ENCODE measurements at places on chromosomes 3 and 15.

DNA sequence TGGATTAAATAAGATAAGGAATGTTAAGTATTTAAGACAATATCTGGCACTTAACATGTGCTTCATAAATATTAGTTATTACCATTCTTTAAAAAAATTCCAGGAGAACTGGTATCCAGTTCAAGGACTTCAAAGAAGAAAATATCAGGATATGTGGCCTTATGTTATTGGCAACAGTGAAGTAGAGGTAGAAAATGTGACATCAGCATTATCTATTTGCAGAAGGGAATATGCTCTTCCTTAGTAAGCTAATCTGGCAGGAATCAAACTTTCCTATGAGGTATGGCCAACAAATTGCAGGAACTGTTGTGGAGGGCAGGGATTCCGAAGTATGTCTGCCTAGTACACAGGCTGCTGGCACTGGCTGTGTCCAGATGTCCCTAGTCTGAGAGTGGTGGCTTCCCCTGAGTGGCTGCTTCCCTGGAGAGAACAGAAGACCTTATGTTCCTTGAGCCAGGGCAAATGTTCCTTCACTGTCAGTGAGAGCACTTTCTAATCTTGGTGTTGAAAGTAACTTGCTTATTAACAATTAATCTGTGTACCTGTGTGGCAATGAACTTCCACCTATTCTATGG, 351.7 kb upstream of the THRB start:
- no peak for DNase-seq

DNA sequence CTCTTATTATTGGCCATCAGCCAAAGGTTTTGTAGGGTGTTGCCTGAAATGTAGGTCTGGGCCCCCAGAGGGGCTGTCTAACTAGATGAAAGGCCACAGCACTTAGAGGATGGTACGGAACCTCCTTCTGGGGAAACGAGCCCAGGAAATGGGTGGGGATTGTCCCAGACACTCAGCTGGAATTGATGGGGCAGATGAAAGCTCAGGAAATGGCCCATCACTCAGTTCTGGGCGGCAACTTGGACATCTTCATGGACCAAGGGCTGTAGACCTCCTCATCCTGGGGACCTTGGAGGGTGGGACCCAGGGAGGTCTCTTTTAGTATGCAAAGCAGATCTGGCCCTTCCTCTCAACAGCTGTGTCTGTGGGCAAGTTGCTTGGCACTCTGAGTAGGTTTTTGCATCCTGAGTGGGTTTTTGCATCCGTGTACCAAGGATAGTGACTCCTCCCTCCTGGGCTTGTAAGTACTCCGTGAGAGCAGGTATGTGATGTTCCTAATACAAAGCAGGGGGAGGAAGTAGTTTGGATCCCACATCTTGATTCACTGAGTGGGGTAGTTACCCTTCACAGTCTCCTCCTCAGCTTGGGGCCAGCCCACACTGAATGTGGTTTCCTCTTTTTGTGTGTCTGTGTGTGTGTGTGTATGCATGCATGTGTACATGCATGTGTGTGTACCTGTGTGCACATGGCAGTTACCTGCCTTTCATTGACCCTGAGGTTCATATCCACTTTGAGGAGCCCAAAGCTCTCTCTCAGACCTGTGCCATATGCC, 292.0 kb downstream of the RPLP1 start:
- DNase-seq: no peak

GRCh38 chr3:15601399-15602145, at the start of the genes BTD and HACL1:
TSS of gene BTD (plus strand) at chr3:15601745. CDS start at chr3:15635440, 33,695 bp downstream.
TSS of gene HACL1 (minus strand) at chr3:15601569. CDS start at chr3:15601463, 106 bp downstream.
- peak; percentile 100 for DNase-seq

GRCh38 chr3:58003093-58003492, 5.1 kb upstream of the FLNB start:
- DNase-seq: no peak

DNA sequence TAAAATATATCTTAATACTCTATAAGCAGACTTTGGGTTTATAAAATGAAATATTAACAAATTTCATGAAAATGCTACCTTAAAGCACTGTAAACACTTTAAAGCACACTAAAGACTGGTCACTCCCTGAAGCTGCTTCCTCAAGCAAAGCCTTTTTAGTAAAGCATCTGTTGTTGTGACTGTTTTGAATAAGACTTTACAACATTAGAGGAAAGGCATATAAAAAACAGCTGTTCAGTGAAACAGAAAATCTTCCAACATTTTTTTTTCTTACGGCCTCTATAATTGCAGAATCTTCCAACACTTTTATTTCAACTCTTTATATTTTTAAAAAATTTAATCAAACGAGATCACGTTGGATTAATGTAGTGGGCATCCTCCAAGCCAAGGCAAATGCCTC, 48.1 kb downstream of the GRK7 start:
- no peak for DNase-seq

GRCh38 chr3:99921986-99922385, 104.3 kb downstream of the CMSS1 start:
- no peak for DNase-seq

GRCh38 chr15:75201616-75202250, at the start of gene C15orf39:
TSS of gene C15orf39 (plus strand) at chr15:75201882. CDS start at chr15:75206049, 4,167 bp downstream.
- DNase-seq: peak; percentile 92

DNA sequence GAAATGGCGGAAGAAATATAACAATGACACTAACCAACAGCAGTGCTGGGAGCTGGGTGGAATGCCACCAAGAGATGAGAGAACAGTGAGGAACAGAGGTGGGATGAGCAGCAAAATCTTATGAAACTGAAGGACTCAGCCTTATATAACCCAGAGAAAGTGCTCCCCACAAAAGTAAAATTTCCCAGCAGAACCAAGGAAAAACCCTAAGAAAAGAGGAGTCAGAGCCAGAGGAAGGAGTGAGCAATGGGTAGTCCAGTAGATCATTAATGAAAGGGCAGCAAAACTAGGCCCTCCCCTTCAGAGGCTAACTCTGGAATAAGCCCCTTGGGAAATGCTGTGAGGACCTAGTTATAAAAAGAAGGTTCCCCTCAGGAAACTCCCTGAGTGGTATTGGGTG, 24.7 kb upstream of the UBE2E1 start:
- DNase-seq: no peak

GRCh38 chr15:73321496-73322450, 47.0 kb downstream of the HCN4 start:
- DNase-seq: no peak

GRCh38 chr3:36393563-36393962, 13.3 kb downstream of the STAC start:
- peak; percentile 9 for DNase-seq

DNA sequence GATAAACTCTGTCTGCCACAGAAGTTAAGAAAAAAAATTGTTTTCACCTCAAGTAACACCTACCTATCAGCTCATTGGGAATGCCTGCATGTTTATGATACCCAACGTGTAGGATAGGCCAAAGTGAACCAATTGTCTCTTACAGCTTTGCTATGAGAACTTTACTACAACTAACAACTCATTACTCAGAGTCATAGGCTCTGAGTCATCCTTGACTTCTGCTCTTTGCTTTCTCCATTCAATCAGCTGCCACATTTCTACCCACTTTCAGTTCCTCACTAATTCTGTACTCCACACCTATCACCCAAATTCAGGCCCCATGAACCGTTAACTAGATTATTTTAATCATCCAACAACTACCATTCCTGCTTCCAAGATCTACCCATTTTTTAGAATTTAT, 843.9 kb downstream of the TUSC7 start:
- DNase-seq: no peak

DNA sequence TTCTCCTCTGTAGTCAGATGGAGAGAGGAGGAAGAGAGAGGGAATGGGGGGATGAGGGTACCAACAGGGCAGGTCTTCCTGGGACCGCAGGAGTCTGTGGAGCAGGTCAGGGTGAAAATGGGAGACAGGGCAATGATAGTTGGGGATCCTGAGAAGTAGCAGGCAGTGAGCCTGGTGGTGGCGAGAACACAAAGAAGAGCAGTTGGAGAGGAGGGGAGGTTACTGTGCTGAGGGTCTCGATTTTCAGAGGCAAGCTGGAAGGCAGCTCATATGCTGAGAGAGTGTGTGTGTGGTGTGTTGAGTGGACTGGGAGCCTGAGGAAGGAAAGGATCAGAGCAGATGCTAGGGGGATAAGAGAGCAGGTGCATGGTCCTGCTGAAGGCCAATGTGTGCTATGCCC, 2.1 kb upstream of the DOCK3 start:
- DNase-seq: no peak

GRCh38 chr3:38283810-38284755, 2.0 kb downstream of the SLC22A14 start:
- no peak for DNase-seq

GRCh38 chr3:46878781-46879436, 1.4 kb downstream of the PTH1R start:
- DNase-seq: no peak

DNA sequence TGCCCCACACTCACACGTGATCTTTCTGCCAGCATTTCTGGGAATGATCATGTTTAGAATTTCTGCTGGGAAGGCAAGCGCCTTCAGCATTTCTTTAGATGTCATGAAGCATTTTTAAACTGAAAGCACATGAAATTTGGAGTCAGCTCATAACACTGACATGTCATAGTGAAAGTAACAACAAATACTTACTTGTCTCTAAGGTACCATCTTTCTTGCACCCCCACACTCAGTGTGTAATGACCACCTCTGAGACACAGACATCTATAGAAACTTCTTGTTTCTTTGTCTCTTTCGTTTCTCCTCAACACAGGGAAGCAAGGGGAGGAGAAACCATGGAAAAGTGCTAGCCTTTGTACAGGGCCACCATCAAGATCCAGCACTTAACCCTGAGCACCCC, 171.7 kb downstream of the RORA start:
- no peak for DNase-seq

DNA sequence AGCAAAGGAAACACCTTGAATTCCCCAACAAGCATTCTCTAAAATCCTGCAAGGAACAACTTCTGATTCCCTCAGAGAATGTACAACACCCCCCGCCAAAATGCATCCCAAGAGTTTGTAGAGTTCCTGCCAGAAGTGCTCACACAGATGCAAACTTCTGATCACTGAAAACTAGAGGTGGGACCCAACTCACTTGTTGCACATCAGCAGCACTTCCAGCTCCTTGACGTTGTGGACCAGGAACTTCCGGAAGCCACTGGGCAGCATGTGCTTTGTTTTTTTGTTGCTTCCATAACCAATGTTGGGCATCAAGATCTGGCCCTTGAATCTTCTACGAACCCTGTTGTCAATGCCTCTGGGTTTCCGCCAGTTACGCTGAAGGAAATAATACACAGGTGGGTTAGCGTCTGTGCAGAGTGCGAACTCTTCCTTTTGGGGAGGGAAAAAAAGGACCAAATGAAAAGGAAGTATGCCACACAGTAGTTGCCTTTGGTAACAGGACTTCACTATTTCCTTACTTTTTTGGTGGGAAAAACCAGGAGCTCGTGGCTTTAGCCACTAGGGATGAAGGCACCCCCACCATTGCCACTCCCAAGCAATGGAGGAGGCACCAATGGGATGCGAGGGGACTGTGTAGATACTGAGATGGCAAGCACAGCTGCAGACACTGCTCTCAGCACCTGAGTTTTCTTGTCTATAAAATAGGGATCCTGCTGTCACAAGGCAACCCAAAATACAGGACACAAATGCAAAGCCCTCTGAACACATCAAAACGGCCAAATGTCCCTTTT, 2.0 kb downstream of the RPL32 start:
- DNase-seq: no peak

- DNase-seq: no peak
Observed at GRCh38 chr3:107265526-107265925, 111.7 kb upstream of the CCDC54 start.

DNA sequence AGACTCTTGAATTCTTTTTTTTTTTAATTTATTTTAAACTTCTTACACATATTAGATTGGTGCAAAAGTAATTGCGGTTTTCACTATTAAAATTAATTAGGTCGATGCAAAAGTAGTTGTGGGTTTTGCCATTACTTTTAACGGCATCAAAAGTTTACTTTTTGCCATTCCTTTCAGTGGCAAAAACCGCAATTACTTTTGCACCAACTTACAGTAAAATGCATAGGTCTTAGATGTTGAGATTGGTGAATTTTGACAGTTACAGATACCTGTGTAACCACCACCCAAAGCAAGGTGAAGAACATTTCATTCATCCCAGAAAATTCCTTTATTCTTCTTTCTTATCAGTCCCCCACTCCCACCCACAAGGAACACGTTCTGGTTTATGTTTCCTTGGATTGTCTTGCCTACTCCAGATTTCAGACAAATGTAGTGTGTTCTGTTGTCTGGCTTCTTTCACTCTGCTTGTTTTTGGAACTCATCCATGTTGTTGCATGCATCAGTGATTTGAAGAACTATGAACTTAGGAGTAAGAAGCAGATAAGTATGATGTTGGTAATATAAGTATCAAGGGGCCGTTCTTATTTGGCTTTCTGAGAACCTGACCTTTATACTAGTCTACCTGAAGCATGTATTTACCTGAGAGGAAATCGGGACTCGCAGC, 198.4 kb upstream of the UBE2E1 start:
- DNase-seq: no peak

DNA sequence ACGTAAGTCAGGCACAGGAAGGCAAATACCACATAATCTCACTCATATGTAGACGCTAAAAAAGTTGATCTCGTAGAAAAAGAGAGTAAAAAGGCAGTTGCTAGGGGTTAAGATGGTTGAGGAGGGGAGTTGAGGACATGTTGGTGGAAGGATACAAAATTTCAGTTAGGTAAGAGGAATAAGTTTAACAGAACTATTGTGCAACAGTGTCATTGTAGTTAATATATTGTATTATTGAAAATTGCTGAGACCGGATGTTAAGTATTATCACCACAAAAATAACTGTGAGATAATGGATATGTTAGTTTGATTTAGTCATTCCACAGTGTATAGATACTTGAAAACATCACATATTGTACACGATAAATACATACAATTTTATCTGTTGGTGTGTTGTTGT, 139.1 kb downstream of the ADAMTSL3 start:
- no peak for DNase-seq

DNA sequence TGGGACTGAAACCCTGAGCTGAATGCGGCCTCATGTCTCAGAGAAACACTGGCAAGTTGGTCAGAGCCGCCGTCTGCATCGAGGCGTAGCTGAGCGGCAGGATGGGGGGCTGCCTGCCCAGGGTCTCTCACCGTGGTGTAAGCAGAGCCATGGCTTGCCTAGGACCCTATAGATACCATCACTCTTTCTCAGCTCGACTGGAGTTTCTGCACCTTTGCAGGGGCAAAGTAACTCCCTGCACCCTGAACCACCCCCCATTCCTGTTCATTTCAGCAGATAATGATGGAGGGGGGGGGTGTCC, 28.4 kb upstream of the NR2E3 start:
- DNase-seq: no peak

DNA sequence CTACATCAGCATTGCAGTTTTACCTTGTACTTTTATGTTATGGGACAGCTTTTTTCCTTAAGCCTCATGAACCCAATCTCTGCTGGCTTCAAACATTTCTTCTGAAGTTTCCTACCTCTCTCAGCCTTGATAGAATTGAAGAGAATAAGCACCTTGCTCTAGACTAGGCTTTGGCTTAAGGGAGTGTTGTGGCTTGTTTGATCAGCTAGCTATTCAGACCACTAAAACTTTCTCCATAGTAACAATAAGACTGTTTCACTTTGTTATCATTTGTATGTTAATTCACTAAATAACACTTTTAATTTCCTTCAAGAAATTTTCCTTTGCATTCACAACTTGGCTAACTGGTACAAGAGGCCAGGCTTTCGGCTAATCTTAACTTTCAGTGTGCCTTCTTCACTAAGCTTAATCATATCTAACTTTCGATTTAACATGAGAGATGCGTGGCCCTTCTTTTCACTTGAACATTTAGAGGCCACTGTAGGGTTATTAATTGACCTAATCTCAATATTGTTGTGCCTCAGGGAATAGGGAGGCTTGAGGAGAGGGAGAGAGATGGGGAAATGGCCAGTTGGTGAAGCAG, 8.1 kb upstream of the TIGIT start:
- no peak for DNase-seq

Measured in KBM-7 (cell line).